Cortex of kidney (tissue), 1 donor: ENCODE measurements at places on chromosomes 4 and X.

DNA sequence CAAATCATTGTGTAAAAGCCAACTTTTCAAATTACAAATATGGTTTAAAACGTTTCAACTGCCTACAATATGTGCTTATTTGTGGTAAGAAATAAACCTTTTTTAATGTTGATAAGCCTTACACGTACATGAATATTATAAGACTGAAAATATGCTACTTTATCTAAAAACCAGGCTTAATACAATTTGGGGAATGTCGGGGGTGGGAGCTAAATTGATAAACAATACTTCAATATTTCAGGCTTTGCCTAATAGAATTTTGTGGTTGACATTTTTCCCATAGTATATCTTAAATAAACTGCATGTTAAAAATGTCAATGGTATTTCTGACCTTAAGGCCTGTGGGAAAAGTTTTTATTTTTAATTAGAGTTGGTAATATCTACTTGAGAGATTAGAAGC lies 69.8 kb upstream of the SLIT2 start:
- DNase-seq, result no peak

DNA sequence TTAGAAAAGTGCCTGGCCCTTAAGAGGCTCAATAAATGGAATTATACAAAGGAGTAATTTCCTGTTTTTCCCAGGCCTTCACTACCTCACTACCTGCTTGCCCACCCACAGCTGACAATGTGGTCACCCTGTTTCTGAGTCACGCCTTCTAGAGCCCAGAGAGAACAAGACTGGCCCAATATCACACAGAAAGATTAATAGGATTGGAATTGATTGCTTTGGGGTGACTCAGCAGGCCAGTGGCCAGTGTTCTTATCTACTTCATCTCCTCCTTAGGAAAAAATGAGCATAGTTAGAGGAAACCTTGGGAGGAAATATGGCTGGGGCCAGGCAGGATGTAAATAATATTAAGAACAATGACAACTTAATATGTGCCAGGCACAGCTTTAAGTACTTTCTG lies 4.5 kb upstream of the FGF16 start:
- DNase-seq, result no peak

- no peak for DNase-seq
These were observed 15.3 kb downstream of the NOP14 start for GRCh38 chr4:2947926-2948325.

- no peak for DNase-seq
These were observed 78.5 kb upstream of the PDHA2 start for GRCh38 chr4:95761426-95761825.

- no peak for DNase-seq
These were observed at the start of gene NSUN7 for GRCh38 chr4:40749717-40750460. Gene NSUN7, plus strand, starts transcription at chr4:40749955. Its CDS starts 739 bp downstream, at chr4:40750694.

DNA sequence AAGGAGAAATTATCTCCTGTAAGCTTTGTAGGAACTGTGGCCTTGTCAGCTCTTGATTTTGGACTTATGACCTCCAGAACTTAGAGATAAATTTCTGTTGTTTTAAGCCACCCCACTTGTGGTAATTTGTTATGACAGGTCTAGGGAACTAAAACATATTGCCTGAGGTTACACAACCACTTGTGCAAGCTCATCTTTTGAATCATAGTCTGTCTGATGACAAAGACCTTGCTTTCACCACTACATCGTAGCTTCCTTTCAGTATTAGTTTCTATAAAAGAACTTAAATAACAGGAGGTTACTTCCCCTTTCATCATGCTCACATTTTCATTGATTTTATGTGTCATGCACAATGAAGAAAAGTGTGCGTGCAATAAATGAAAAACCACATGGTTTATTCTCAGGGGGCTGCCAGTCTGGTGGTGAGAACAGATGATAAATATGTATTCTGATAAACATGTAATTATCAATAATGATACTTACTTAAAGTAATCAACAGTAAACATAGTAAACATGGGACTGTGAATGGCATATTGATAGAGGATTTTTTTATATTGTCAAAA lies 690.0 kb upstream of the HS3ST1 start:
- no peak for DNase-seq

DNA sequence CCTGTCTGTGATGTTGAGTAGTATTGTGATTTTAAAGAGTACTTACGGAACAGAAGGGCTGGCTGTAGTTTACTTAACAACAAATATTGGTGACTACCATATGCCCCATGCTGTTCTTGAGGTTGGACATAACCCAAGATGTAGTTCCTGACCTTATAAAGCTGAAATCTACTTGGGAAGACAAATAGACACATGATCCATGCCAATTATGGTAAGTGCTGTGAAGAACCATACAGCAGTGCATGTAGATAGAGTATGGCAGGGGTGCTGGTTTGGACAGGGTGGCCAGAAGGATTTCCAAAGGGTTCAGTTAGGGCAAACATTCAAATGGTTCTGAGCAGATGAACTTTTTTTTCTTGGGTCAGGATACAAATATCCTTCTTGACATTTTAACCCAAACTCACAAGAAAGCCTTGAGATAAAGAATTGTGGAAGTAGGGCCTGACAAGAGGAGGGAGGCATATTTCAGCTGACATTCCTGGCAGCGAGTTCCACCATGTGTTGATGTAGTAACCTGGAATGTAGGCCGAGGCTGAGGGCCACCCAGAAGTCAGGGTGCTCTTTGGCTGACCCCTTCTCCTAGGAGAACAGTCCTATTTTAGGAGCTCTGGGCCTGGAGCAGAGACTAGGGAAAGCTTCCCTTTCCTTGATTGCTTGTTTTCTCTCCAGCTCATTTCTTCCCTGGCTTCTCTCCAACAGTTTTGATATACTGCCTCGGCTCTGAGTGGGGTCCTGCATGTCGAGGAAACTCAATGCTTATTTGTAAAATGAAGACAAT lies 74.2 kb downstream of the FREM3 start:
- no peak for DNase-seq

DNA sequence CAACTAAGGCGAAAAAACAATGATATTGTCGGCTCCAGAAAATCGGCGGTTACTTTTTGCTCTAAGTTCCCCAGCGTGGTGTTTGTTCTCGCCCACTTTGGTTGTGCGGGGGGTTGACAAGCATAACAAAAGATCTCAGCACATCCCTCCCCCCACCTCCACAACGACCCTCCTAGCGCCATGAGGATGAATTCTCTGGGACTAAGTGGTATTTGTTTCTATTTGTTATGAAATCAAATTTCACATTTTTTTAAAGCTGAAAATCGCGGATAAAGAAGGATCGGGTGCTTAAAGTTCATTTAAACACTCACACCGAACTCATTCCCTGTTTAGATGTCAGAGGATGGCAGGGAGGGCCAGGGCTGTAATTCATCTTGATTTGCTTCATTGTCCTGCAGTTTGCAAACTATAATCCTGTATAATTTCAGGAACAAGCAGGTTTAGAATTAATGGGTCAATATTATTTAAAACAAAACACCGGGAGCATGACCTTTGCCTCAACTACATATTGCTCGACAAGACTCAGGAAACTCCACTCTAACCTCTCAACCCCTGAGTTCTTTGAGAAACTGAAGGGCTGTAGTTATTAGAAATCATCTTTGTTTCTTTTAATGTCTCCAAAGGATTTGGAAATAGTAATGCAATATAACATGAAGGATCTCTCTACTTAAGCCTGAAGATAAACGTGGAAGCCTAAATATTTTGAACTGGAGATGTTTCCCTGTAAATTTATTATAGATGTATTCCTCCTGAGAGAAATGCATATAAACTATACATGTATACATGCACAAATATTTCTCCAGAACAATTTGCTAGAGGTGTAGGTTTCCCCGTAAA lies 6.4 kb downstream of the PITX2 start:
- DNase-seq, result no peak

- no peak for DNase-seq
These were observed 166.6 kb downstream of the LHFPL1 start for GRCh38 chrX:112513154-112513553.

DNA sequence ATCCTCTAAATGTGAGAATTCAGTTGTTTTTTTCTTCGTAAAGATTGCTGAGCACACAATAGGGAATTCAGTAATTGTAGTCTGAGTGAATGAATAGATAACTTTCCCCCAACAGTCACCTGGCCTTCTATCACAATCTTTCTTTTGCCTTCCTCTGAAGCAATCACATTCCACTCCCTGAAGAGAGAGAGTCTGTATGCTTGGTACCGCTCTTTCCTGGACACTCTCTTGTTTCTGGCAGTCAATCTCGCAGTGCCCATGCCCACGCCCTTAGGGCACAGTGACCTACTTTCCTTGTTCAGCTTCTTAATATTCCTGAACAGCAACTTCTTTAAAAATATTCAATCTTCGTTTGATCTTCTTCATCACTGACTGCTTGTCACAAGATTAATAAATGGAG lies 255.9 kb downstream of the ADAMTS3 start:
- DNase-seq, result no peak
